Activated T-helper 17 cell treated with anti-CD3 and anti-CD28 coated beads, Interleukin-2, amount 50 U/mL, for 72 hours (primary cell): ENCODE measurements at places on chromosomes 16 and 17. TPM values are rescaled to one million over a fixed set of nuclear protein-coding genes. Genes with fewer than 3 reads are reported as not detected.
A peak's percentile ranks its signal among the peaks of the same experiment; 100 is the strongest.

- ATAC-seq: no peak
Measured at GRCh38 chr17:50832864-50833381, 2.5 kb upstream of the WFIKKN2 start.

TBX6 gene
- total RNA-seq: 3.7 TPM

TBC1D26 gene
- total RNA-seq: not detected

- peak; percentile 77 for ATAC-seq
Measured at GRCh38 chr17:39018267-39019134, 51.3 kb upstream of the FBXO47 start.

DNA sequence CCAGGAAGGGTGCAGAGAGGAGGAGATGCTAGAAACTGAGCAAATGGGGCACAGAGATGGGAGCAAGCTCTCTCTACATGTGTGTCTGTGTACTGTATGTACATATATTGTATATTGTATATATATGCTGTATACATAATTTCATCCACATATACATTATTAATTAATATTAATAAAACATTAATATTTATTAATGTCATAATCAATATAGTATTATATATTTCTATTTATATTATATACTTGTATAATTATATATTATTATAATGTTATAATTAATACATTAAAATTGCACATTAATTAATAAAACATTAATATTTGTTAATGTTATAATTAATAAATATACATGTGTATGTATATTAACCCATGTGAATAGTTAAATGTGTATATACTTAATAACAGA is 31.5 kb upstream of the FOXF1 start:
- ATAC-seq: no peak

HAS3 gene
- total RNA-seq: 0.40 TPM
